ENCODE measurements at places on chromosomes 16 and 17.
A peak's percentile ranks its signal among the peaks of the same experiment; 100 is the strongest.

GRCh38 chr17:20781260-20781659 is 201.7 kb downstream of the CDRT15L2 start:
- DNase-seq: no peak

DNA sequence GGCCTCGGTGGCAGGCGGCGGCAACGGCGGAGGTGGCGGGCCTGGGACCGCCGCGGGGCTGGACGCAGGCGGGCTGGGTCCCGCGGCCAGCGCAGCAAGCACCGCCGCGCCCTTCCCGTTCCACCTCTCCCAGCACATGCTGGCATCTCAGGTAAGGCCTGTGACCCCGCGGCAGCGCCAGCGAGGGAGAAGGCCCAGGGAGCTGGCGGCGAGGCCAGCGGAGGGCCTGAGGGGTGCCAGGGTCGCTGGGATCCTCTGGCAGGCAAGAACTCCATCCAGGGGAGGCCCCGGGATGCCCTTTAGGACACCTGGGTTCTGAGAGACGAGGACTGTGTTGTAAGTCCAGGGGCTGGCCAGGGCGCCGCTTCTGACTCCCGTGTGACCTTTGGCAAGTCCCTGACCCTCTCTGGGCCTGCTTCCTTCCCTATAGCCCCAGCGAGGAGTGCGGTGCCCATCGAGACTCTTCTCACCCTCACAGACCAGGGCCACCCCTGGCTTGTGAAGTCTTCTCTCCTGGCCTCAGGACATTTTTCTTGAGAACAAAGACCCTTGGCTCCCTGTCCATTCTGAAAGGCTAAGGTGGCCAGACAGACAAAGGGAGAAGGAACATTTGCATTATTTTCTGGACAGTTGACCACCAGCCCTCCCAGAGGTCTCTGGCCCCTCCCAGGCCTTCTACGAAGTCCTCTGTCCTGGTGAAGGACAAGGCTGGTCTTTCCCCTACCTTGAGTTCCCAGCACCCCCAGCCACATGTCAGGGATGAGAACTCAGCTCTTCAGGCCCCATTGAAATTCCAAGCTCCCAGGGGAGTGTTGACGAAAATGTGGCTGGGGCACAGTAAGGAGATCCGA is 6.3 kb downstream of the TBX2 start:
- DNase-seq: no peak

DNA sequence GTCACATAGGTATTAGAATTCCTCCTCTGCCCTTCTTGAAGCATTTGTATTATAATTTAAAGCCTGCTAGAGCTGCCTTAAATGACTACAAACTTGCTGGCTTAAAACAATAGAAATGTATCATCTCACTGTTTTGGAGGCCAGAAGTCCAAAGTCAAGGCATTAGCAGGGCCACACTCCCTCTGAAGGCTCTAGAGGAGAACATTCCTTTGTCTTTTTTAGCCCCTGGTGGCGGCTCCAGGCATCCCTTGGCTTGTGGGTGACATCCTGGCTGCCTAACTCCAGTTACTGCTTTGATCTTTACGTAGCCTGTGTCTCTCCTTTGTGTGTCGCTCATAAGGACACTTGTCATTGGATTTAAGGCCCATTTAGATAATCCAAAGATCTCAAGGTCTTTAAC is 186.6 kb upstream of the SALL1 start:
- no peak for DNase-seq

DNA sequence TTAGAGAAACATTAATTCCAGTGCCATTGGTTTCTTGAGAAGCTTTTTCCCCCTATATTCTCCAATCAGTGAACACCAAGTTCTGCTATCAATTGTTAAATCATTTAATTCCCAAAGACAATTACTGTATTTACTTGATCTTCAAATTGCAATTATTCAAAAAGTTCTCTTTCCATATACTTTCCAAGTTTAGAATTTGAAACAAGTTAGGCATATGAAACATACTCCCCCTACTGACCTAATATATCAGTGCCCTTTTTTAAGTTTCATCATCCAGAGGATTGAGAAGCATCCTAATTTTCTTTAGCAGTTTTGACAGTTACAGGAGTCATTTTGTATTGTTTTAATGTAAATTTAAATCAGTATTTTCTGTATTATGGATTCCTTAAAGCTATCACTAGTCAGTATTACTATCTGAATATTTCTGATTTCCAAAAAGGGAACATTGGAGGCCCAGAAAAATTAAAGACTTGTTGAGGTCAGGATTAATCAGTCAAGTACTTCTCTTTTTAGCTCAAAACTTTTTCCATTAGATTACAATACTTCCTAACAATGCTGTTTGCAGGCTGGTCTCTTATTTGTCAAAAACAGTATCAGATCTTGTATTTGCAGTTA is 16.3 kb downstream of the MEIOC start:
- no peak for DNase-seq

DNA sequence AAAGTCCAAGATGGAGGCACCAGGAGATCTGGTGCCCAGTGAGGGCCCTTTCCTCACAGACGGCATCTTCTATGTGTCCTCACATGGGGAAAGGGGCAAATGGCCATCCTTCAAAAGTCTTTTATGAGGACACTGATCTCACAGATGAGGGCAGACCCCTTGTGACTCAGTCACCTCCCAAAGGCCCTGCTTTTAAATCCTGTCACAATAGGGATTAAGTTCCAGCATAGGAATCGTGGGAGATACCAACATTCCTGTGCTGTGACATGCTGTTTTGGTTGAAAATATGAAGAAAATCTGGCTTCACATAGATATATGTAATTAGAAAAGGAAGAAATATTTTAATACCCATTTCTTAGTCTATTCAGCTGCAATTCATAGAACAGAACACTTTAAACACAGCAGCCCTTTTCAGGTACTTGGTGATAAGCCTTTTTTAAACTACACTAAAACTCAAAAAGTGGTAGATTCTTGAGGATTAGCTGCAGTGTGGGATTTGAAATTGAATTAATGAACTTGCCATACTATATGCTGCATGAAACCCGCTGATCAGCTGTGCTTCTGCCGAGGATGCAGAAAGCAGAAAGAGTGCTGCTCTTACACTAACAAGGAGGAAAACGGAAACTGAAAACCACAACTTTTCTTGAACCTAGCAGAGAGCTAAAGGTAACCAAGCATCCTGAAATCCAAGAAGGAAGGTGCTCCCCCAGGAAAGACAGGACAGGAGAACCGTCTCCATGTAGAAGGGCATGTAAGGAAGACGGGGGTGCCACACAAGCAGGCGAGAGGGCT is 32.7 kb downstream of the VPS53 start:
- DNase-seq: peak; percentile 29

DNA sequence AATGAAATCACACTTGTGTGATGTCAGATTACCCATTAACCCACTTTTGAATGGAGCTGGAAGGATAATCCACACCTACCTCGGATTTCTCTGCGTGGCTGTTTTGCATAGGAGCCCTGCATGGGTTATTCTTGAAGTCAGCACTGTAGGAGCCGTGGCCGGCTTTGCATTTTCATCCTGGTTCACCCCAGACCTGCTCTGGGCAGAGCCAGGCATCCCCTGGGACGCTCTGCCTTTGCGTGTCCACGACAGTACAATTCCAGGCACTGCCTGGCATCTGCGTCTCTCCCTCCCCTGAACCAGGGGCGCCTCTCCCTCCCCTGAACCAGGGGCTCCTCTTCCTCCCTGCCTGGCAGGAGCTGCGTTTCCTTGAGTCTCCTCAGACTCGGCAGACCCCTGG is 29.7 kb upstream of the ZNF750 start:
- no peak for DNase-seq

GRCh38 chr17:30950669-30951399 is 20.0 kb upstream of the RNF135 start:
- peak; percentile 76 for DNase-seq

- no peak for DNase-seq
Measured at GRCh38 chr17:14359163-14360020, 58.5 kb downstream of the HS3ST3B1 start.

GRCh38 chr17:10471858-10472257 is 2.5 kb upstream of the MYH4 start:
- peak; percentile 0 for DNase-seq

- DNase-seq: no peak
Measured at GRCh38 chr16:29111421-29111820, 126.6 kb downstream of the LAT start.

DNA sequence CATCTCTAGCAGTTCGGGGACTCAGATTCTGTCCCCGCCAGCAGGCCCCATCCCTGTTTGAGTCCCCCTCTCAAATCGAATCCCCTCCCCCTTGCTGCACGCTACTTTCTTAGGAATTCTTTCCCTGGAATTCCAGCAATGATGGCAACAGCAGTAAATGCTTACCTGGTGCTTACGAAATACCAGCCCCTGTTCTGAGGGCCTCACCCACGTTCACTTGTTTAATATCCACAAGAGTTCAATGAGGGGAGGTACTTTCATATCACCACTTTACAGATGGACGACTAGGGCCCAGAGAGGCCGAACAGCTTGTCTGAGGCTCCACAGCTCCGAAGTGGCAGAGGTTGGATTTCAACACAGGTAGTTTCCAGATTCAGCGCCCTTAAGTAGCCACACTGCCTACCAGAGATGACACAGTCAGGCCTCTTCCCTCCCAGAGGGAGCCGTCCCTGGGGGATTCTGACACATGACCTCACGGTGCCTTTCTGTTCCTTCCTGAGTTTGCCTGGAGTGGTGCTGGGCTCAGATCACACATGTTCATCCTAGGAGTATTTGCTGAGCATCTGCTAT is 120.7 kb upstream of the GSE1 start:
- DNase-seq: no peak

DNA sequence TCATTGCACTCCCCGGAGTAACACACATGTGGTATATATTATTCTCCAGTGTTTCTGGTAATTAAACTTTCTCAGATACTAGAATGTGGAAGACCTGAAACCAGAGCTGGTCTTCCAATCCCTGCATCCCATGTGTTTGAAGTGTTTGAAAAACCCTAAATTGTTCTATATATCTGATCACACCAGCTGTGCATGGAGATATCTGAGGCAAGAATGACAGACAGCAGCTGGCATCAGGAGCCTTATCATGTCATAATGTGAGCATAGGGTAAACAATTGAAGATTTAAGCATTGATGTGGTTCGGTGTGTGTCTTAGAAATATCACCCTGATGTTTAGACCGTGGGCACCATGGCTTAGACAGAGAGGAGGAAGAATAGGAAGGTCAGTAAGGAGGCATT is 251.0 kb downstream of the CDH11 start:
- DNase-seq: no peak

DNA sequence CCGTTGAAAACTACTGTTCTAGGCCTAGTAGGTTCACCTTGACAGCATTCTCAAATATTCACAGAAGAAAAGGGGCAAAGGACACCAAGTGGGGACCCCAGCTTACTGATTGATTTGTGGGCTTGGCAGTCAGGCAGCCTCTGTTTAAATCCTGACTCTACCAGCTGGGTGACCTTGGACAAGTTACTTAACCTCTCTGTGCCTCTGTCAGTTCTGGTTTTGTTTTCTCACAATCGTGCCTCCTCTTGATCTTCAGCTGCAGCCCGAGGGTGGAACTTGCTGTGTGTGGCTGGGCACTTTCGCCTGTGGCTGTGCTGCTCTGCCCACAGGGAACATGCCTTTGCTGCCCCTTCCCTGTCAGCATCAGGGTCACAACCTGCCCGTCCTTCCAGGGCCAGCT is 17.8 kb downstream of the RAP1GAP2 start:
- no peak for DNase-seq

GRCh38 chr16:73287859-73288405 is 240.0 kb upstream of the ZFHX3 start:
- no peak for DNase-seq

GRCh38 chr17:79305768-79306423 is 231.3 kb downstream of the ENGASE start:
- DNase-seq: no peak

DNA sequence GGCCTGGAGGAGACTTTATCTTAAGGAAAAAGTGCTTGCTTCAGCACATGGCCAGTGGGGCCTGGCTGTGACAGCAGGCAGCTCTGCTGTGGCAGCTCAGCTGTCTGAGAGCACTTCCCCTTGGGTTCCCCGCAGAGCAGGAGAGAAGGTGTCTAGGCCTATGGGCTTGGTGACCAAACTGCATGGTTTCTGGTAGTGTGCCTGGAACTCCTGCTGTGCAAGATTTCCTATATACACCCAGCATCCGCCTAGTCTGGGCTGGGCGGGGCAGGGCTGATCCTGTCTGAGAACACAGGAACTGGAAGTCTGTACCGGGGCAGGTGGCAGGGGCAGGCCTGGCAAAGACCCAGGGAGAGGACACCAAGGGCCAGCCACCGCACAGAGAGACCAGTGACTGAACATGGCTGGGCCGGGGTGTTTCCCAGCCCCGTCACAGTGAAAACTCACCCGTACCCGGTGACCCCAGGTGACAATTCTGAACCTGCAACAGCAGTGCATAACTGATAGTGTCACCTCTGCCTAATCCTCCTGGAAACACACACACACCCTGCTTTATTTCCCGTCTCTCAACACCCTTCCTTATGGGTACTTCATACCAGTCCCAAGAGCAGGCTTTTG is 39.3 kb downstream of the CHD9 start:
- DNase-seq: no peak

- DNase-seq: no peak
Measured at GRCh38 chr17:57114085-57114673, 29.1 kb downstream of the AKAP1 start.

- DNase-seq: peak; percentile 91
Measured at GRCh38 chr16:86566601-86566965, at the start of gene FOXC2. Gene FOXC2, plus strand, starts transcription at chr16:86566829. Its CDS starts 507 bp downstream, at chr16:86567336.

GRCh38 chr16:81581107-81581506 is 136.5 kb downstream of the CMIP start:
- no peak for DNase-seq

DNA sequence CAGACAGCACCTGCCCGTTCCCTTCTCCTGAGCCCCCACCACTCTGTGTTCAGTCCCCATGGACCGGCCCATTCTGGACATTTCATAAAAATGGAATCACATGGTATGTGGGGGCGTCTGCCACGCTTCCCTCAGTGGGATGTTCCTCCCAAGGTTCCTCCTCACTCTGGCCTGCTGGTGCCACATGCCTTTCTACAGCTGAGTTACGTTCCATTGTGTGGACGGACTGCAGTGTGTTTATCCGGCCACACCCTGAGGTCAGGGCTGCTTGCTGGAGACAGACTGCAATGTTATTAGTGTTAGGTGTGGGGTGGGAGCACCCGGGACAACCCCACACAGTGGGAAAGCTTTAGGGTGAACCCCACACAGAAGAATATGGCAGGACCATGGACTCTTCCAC is 5.9 kb upstream of the AATK start:
- DNase-seq: no peak

GRCh38 chr17:45905814-45906213 is 11.5 kb downstream of the MAPT start:
- DNase-seq: no peak
